ENCODE measurements at places on chromosomes 7 and 10.

DNA sequence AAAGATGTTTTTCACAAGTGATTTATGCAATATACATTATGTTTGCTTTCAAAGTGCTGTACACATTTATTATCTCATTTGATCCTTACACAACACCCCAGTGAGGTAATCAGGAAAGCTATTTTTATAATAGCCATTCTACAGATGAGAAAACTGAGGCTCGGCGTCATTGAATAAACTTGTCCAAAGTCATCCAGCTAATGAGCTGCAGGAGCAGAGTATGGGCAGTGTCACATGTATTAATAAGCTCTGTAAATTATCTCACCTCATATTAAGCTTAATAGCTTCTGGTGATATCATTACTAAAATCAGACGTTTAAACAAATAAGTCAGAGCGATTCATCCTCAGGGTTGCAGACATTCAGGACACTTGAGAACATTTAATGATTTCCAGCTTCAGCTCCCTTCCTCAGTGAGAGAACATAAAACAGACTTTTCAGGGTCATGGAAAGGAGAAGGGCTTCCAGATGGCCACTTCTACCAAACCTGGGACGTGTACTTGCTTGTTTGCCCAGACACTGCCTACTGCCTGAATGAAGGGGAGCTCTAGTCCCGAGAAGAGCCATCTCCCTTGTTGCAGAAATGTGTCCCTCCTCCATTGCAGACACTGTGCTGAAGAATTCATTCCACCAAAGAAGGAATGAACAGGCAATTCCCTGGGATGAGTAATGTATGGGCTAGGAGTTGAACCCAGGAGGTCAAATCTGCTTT is 20.5 kb upstream of the FZD1 start:
- DNase-seq: no peak

DNA sequence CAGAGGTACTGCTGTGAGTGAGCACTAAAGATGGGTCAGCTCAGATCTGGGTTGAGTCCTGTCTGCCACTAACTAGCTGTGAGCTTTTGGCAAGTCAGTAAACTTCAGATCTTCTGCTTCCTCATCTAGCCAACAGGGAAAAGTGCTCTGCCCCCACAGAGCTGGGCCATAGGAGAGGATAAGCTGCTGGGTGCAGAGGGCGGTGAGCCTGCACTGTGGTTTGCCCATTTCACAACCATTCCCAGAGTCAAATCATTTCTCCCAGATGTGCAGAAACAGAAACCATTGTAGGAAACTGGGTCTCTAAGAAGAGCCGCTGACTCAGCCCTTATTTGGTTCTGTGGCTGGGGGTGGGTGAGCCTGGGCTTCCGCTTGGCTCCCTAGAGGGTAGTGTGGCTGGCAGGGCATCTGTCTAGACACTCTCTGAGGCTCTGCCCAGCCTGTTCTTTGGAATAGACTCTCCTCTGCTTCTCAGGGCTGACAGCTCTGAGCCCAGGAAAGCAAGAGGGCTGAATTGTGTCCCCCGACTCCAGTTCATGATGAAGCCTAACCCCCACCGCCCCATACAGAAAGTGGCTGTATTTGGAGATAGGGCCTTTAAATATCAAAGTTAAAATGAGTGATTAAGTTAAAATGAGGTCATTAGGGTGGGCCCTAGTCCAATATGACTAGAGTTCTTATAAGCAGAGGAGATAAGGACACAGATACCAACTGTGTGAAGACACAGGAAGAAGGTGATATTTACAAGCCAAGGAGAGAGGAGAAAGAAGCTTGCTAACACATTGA is 29.5 kb upstream of the ARHGAP22 start:
- DNase-seq: peak; percentile 47

- no peak for DNase-seq
Observed at GRCh38 chr10:132183046-132183445, 3.7 kb upstream of the DPYSL4 start.

- no peak for DNase-seq
Observed at GRCh38 chr10:124183617-124184016, 90.2 kb upstream of the CHST15 start.

GRCh38 chr10:45550903-45551786 is 121.4 kb downstream of the ZFAND4 start:
- DNase-seq: no peak

GRCh38 chr7:142855756-142856564 is 1.1 kb downstream of the EPHB6 start:
- no peak for DNase-seq

DNA sequence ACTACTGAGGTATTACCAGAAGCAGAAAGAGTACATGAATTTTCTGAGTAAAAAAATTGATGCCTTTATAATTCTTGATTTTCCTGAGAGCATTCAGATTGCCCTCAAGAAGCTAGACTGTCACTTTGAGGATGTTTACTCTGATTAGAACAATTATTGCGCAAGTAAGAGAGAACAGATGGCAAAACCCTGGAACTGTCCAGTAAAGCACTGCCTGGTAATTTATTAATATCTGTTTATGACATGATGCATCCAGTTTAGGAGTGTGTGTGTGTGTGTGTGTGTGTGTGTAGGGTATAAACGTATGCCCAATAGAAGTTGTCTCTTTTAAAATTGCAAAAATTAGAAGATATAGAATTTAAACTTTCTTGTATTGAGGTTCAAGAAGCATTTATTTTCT is 379.7 kb downstream of the PHTF2 start:
- DNase-seq: no peak

DNA sequence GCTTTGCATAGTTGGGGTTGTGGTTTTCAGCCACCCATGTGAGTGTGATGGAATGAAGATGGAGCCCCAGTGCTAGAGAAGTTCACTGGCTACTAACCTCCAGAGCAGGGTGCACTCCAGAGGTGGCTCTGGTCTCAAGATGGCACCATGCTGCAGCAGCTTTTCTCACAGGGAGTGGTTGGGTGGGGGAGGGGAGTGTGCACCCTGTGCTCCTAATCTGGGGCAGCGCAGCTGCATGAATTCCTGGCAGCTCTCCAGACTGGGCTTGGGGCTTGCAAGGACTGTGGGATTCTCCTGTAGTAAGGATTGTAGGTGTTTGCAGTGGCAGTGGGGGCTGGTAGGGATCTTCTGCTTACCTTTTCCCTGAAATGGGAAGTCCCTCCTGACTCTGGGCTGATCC is 23.7 kb downstream of the PHTF2 start:
- no peak for DNase-seq

DNA sequence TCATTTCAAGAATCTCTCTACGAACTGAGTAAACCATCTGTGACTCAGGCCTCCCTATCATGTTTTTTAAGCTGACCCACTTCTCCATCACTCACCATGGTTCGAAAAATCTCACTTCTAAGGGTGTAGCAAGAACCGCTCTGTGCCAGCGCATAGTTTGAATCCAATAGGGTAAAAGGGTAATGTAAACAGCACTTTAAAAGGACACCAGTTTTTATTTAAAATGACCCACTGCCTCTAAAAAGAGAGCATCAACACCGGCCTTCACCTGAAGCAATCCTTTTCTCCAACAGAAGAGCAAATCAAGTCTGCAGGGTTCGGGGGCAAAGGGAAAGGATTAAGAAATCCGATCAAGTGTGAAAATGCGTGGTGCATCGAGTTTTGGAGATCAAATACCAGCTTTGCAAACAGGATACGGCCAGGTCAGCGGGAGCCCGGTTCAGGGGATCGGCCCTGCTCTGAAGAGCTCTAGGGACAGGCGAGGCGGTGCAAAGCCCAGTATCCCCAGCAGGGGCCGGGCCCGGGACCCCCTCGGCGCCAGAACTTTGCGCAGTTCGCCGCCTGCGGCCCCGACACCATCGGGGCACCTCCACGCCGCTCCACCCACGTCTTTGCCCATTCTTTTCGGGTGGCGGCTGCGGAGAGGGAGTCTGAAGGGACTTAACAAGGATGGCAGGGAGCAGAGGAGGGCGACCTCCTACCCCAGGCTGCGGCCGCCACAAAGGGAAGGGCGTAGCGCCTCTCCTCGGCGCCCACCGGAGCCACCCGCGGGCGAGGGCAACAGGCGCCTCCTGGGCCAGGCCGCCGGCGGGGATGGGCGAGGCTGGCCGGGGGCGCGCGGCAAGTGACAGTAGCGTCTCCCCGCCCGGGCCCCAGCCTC is 842 bp downstream of the NMT2 start:
- DNase-seq: peak; percentile 19

GRCh38 chr10:121797490-121797889 is 130.3 kb downstream of the ATE1 start:
- DNase-seq: no peak

- DNase-seq: no peak
Observed at GRCh38 chr7:20235288-20235687, 18.1 kb upstream of the MACC1 start.
